Liver (tissue), 10 donors: ENCODE measurements at places on chromosomes 1 and 21.
A peak's percentile ranks its signal among the peaks of the same experiment; 100 is the strongest.

DNA sequence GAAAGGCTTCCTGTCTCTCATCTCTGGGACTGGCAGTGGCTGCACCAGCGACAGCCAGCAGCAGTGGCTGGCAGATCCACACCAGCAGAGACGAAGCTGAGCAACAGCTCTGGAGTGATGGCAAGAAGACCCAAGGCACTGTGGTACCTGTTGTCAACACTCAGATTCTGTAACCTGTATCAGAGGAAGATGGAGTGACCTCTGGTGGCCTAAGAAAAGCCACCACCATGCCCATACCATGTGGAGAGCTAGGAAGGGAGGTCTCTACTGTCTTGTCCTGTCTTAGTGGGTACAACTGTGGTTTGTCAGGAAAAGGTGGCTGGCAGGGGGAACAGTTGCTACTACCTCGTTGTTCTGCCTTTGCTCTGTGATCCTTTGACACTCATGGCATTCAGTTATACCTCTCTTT is 22.5 kb upstream of the RHBDL2 start:
- DNase-seq, result no peak

- no peak for DNase-seq
Measured at GRCh38 chr1:96747565-96747964, 26.0 kb downstream of the PTBP2 start.

- no peak for DNase-seq
Measured at GRCh38 chr1:18198260-18198659, 90.7 kb downstream of the IGSF21 start.

- peak; percentile 41 for DNase-seq
Measured at GRCh38 chr1:227729881-227730629, 5.0 kb downstream of the JMJD4 start.

DNA sequence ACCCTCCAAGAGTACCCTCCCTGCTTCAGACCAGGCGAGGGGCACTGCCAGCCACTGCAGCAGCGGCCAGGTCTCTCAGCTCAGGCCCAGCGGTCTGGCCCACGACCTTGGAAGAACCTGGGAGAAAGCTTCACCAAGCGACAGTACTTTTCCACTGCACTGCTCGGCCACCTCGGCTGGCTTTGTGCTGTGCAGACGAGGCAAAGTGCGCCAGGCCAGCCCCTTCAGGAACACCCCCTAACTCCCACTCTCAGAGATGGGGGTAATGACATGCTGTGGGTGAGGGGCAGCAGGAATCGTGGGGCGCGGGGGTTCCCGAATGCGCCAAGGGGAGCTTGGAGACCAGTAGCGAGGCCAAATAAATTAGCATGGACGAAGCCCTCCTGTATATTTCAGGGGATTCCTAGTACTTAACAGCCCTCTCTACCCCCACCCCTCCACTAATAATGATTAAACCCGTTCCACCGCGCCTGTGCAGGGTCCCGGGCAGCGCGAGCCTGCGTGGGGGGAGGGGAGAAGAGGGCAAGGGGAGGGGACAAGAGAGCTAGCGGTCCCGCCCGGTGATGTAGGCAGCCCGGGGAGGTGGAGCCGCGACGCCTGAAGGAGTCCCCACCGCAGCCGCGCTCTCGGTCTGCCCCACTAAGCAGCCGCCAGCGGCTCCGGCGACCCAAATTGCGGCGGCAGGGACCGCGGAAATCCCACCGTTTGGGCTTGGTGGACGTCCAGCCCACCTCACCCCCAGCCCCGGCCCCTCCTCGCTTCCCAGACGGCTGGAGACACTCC is at the start of gene FAM43B:
Gene FAM43B (plus strand): TSS at position 629 of the 783 bp plus-strand sequence. CDS start 401 bp downstream, outside the sequence.
- DNase-seq, result peak; percentile 66

GRCh38 chr1:167621780-167622313 is 8.2 kb upstream of the RCSD1 start:
- no peak for DNase-seq

- no peak for DNase-seq
Measured at GRCh38 chr1:25927521-25928265, 21.5 kb upstream of the STMN1 start.

GRCh38 chr21:28636752-28637691 is 355.7 kb downstream of the LTN1 start:
- no peak for DNase-seq

GRCh38 chr1:64425521-64425920 is 44.4 kb upstream of the CACHD1 start:
- DNase-seq, result no peak

- DNase-seq, result no peak
Measured at GRCh38 chr1:162530988-162531319, 30.6 kb upstream of the UAP1 start.

- DNase-seq, result no peak
Measured at GRCh38 chr21:15301014-15301413, 236.2 kb upstream of the NRIP1 start.

- no peak for DNase-seq
Measured at GRCh38 chr1:29859126-29859525, 622.8 kb downstream of the PTPRU start.

DNA sequence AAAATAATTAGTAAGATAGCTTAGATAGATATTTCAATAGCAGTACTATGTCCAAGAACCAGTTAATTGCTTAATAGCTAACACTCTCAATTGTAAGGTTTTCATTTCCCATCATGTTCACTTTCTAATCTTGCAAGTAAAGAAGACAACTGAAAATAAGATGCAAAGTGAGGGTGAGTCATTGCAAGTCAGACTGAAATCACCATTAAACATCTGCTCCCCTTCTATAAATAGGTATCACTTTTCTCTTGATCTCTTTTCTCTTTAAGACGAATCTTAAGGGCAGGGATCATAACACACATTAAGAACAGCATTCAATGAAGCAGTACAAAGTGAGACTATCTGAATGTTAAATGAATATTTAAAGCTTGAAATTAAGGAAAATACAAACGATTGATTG is 40.4 kb downstream of the UBR4 start:
- no peak for DNase-seq

GRCh38 chr1:6864166-6864565 is 78.9 kb downstream of the CAMTA1 start:
- DNase-seq, result no peak

- no peak for DNase-seq
Measured at GRCh38 chr1:17020502-17020901, 8.8 kb upstream of the ATP13A2 start.

DNA sequence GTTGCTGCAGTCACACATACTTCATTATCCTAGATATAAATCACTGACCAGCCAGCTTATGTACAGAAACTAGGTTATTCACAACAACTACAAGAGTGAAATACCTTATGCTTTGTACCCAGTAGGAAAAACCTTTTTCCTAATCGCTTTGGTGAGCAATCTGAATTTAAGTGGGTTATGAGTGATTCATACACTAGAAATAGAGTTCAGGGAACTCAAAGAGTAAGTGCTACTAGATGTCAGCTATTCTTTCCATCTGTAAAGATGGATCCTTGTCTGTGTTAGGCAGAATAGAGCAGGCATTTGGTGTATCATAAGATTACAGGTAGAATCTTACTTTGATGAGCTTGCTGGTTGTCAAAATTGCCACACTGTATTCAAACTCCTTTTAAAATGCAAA is 101.9 kb downstream of the ZNF644 start:
- DNase-seq, result no peak

DNA sequence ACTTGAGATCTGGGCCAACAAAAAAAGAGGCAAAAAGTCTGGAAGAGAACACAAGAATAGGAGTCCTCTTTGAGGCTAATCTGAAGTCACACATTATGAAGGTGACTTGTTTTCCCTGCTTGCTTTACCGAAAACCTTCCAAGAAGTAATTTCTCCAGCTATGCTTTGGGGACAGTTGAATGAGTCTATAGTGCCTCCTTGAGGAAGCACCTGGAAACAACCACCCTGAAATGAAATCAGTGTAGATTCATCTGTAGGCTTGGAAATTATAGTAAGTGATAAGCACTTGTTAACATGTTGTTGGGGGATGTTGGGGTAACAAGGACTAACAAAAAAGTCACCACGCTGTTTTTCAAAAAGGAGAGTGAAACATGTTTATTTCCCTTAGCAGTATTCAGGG is 23.4 kb upstream of the RPTN start:
- no peak for DNase-seq

DNA sequence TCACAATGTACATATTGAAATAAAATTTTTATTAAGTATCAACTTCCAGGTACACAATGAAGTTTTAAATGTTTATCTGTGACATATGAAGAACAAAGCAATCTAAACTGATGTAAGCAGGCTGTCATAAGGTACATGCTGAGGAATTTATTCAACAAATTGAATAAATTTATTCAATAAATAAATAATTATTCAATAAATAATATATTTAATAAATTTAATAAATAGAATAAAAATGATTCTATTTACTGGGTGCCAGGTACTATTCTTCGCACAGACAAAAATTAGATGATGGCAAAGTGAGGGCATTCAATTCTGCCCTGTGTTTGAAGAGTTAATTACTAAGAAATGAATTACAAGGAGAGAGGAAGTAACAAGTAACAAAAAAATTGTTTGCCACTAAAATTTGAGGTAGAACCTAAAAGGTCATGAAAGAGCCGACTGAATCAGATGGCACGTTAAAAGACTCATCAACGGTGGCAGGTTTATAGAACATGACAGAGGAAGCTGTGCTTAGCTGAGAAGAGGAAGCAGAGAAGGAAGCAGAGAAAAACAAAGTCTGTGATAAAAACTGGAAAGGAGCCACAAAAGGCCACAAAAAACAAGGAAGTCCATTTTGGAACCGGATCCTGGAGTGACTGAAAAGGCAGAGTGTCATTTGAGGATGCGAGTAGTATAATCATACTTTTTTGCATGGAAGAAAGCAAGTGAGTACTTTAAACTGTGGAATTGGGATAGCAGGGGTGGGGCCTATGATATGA is 2.2 kb upstream of the USP24 start:
- no peak for DNase-seq

GRCh38 chr1:31621498-31621820 is 4.0 kb downstream of the HCRTR1 start:
- no peak for DNase-seq

GRCh38 chr1:161502181-161502580 is 3.1 kb upstream of the FCGR2A start:
- DNase-seq, result no peak

DNA sequence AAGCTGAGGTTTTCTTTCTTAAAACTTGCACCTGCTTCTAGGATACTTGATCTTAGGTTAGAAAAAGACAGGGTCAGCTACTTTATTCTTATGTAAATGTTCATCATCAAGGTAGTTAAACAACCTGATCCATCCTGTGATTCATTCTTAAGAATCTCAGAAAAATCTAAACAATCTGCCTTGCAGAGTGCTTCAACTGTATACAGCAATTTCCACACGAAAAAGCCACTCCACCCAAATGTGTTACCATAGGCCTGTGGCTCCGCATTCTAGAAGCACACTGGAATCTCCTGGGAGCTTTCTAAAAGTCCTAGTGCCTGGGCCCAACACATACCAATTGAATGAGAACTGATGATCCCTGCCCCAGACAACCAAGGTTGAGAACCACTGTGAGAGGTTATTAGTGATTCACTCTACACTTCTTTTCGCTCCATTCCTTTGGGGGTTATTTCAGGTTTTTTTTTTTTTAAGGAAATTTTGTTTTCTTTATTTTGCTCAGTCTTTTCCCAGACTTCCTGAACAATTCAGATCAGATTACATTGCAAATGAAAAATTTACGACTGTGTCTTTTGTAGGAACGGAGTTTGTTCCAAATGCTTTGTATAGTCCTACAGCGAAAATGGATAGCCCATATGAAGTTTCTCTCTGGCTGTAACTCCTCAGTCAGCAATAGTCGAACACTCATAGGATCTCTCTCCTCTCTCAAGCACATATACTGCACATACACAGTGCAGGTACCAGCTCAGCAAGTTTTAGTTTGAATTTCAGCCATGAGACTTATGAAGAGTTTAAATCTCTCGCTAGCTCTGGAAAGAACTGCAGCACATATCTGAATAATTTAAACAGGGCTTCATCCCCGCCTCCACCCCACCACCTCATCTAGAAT is 16.1 kb downstream of the SMYD2 start:
- no peak for DNase-seq

DNA sequence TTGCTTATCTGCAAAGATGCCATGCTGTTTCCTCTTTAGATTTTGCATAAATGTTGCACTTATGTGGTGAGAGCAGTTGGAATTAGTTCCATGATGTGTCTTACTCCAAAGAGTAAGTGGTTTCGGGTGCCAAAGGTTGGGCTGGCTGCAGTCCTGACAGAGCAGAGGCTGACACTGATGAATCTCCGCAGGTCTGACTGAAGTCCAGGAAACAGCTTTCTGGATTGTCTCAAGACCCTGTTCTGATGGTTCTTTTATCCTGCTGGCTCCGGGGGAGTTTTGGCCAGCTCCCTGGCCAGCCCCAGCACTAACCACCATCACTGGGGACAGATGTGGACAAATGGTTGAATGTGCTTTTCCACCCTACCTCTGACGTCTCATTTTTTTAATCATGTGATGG is 207.2 kb upstream of the KIAA0040 start:
- DNase-seq, result no peak

DNA sequence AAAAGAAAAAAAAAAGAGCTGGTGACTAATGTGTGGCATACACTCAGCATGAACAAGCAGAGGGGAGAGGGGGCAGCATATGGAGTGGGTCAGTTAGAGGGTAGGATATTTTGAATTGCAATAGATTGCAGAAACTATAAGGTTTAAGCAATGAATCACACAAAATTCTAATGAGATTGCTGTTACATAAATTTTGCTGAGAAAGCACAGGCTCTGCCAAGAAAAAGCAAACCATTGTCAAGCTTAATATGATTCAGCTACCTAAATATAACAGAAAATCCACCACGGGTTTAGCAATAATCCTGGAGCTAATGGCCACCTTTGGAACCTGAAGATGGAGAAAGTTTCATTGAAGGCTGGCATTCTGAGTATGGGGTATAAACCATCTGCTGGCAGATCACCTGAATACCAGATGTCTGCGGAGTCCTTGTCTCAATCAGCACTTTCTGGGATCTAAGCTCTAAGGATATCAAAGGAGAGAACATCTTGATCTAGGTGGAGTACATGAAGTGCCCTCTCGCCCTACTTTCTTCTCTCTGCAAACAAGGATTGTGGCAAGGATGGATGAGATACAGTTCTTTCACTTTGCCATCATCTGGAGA is 30.3 kb upstream of the ANGPTL7 start:
- DNase-seq, result no peak

- no peak for DNase-seq
Measured at GRCh38 chr1:27513958-27514357, 24.0 kb upstream of the WASF2 start.

DNA sequence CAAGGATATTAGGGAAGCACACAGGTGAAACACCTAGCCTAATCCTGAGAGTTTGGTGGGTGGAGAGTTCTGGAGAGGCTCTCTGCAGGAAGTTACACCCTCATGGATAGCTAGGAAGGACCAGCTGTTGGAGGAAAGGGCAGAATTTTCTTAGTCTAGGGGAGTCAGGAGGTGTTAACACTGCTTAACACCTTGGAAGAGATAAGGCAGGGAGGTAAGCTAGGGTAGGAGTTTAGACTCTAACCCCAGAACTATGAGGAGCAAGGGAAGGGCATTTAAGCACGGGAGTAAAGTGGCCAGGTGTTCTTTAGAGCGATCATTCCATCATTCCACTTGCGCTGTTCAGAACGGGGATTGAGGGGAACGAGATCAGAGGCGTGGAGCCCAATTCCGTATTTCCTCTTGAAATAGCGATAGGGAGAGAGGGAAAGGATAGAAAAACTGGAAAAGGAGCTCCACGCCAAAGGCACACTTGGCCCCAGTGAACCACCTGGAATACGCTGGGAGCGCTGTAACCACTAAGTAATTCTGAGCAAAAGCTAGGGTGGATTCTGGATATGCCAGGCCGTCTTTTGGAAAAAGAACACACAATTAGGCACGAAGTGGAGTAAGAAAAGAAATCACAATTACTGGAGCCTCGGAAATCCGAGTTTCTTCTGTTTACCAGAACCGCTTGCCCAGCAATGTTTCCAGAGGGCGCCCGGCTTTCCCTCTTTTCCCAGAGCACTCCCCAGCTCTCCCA is 1.5 kb upstream of the GPR137B start:
- no peak for DNase-seq
